ENCODE measurements at places on chromosomes 3 and 15.
A peak's percentile ranks its signal among the peaks of the same experiment; 100 is the strongest.

- no peak for DNase-seq
Measured at GRCh38 chr15:57312318-57313133, 63.8 kb upstream of the CGNL1 start.

GRCh38 chr15:54424171-54424570 is 445.9 kb downstream of the UNC13C start:
- no peak for DNase-seq

GRCh38 chr15:31225356-31225955 is 101.2 kb upstream of the KLF13 start:
- no peak for DNase-seq

- no peak for DNase-seq
Measured at GRCh38 chr3:65837604-65838003, 201.1 kb downstream of the MAGI1 start.

DNA sequence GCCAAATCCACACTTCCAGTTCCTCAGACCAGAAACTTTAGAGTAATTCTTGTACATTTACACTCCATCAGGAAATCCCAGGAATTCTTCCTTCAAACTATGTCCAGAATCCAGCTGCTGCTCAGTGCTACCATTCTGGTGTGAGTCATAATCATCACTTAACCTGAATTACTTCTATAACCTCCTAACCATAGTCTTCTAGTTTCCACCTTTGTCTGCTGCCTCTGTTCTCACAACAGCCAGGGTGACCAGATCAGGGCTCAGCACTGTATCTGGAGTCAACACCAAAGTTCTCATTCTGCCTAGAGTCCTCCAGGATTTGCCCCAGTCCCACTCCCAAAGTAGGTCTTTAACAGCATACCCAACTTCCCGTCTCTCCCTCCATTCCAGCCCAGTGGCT is 3.4 kb downstream of the CLDND1 start:
- DNase-seq, result no peak

DNA sequence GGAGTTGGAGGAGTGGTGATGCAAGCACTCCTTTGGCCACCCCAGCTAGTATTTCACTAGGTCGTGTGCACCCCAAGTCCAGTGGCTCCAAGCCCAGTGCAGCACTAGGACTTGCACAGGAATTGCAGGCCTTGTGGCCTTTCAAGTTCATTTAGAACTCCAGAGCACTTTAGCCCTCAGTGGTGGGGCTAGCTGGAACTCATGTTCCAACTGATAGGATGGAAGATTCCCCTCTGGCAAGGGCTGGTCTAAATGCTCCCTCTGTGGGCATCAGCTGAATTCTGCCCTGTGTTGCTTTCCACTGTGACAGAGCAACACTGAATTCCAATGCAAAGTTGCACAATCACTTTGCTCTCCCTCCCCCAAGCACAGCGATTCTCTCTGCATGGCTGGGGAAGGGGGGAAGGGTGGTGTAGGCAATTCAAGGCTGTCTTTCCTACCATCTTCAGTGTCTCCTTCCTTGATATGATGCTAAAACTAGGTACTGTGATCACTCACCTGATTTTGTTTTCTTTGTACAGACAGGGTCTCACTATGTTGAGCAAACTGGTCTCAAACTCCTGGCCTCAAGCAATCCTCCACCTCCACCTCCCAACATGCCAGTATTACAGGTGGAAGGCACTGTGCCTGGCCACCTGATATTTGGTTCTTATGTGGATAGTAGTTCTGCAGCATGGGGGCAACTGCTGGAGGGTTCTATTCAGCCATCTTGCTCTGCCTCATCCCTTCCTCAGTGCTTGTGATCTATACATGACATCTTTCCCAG is 10.3 kb downstream of the USF3 start:
- DNase-seq, result no peak

DNA sequence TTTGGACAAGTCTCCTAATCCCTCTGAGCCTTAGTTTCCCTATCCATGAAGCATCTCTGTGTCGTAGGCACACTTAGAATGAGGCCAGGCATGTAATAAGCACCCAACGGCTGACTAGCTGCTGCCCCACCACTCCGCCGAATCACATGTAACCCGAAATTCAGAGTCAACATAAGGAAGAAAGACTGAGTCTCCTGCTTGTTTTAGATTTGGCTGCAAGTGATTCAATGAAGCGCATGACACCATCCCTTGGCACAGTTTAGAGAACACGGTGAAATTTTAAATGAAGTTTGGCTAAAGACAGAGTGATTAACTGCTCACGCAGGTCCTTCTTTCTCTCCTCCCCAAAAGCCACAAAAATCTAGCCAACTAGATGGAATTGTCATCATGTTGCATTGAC is 279.2 kb downstream of the TLE3 start:
- no peak for DNase-seq

DNA sequence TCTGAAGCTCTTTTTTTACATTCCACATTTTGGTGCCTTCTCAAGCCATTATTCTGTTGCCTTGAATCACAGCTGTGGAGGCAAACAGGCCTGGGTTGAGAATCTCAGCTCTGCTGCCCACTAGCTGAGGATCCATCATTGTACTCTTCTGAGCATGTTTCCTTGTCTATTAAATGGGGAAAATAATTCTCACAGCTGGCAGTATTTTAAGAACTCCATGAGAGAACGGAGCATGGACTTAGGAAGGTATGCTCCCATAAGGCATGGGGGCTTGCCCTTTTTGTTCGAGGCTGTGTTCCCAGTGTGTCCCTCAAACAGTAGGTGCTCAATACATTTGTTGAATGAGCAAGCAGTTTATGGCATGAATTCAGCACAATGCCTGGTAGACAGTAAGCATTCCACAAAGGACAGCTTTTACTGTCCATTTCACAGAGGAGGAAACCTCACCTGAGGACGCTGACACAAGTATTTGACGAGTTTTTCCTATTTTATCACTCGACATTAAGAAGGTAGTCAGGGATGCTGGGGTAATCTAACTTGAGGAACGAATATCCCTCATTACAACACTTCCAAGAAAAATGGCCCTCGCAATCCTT is 2.1 kb upstream of the PTPRG start:
- no peak for DNase-seq

GRCh38 chr15:55649058-55649423 is 60.9 kb upstream of the PYGO1 start:
- no peak for DNase-seq

GRCh38 chr3:197139586-197139985 is 110.0 kb upstream of the MELTF start:
- DNase-seq, result no peak

DNA sequence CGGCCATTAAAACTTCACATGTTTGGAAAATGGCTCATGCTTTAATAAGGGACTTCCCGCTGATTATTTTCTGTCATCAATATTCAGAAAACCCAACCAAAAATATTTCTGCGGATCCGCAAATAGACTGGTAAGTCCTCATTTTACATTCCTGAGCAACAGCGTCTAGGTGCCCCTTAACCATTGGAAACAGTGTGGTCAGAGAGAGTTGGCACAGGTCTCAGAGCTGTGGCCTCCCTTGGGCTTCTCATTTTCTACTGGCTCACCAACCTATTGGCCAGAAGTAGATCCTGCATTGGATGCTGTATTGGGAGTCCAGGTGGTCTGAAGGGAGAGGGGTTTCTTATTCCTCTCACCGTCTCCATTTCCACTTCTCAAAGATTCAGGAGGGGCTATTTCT is 348.1 kb upstream of the DCBLD2 start:
- no peak for DNase-seq

- no peak for DNase-seq
Measured at GRCh38 chr3:72633534-72633933, 214.7 kb downstream of the SHQ1 start.

DNA sequence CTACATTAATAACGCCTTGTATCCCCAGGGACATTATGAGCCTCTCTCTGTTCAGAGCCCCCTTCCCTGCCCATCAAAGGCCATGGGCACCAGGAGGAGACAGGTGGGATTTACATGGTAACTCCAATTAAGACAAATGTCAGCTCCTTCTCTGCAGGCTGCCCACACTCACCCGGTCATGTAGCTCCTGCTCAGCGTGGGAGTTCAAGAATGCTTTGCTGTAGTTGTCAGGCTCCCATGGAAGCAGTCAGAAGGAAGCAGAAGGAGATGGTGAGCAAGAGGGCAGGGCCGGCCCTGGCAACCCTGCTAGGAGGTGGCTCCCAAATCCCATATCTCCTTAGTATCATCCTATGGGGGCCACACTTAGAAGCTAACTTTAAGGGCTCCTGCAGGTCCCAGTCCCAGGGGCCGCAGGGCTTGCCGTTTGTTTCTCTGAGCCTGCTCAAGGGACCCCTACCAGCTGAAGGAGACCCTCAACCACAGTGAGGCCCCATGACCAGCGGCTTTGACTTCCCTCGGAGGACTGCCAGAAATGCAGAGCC is 218.4 kb upstream of the TLE3 start:
- no peak for DNase-seq

DNA sequence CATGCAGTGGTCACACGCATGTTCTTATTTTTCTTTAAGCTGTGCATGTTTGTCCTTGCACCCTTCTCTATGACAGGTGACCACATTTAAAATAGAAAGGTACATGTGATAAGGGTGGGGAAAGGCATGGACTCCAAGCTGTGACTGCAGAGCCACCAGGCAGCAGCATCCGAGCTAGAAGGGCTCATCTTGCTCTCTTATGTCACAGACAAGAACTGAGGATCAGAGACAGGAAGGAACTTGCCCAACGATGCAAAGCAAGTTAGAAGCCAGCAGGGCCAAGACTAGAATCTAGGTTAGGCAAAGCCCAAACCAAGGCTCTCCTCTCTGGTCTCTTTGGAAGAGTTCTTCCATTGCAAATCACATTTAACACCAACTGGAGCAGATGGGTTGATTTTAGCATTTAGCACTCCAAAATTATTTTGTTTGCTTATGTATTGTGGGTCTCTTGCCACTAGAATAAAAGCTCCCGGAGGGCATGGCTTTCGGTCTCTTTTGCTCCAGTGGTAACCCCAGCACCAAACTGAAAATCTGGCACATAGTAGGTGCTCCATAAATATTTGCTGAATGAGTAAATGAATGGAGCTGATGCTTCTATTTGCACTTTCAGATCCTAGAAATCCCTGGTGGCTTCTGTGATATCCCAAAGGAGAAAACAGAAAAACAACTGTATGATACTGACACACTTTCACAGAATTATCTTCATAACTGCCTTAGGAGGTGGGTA is 84.3 kb downstream of the IQSEC1 start:
- DNase-seq, result no peak

- DNase-seq, result no peak
Measured at GRCh38 chr3:23796518-23796917, 9.2 kb upstream of the UBE2E1 start.

DNA sequence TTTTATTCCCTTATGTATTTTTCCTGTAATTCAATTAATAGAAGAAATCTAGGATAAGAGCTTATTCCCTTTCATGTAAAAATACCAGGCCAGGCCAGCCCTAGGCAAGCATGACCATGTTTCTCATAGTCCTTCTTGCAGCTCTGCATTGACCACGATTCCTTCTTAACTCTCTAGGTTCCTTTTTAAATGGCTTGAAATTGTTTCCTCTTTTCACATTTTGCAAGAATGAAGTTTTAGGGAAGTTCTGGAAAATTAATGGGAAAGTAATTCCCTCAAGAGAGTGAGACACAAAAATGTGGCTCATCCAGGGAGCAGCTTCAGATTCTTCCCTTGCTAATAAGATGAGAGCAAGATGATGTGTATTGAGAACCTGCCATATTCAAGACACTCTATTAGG is 116.5 kb upstream of the FGF7 start:
- no peak for DNase-seq

- no peak for DNase-seq
Measured at GRCh38 chr3:66803721-66804695, 194.1 kb upstream of the KBTBD8 start.

GRCh38 chr3:8837162-8837561 is 67.7 kb upstream of the OXTR start:
- no peak for DNase-seq

GRCh38 chr3:4709341-4709740 is 216.2 kb downstream of the ITPR1 start:
- DNase-seq, result no peak

DNA sequence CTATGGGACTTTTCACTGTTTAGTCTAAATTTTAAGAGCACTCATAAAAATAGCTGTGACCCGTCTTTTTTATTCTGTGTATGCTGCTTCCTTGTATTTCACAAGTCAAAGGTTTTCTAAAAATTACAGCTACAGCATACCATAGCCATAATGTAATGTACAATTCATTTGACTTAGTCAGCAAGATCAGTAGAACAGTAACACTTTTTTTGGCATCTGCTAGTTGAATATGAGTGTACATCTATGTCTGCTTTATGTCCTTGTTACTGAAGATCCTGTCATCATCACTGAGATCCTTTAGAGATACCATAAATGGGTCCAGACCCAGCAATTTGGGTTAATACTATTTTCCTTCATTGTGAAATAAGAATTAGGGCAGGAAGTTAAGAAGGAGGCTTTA is 42.2 kb downstream of the CMSS1 start:
- DNase-seq, result no peak

- DNase-seq, result no peak
Measured at GRCh38 chr15:88187195-88187594, 69.3 kb downstream of the NTRK3 start.

- no peak for DNase-seq
Measured at GRCh38 chr3:80079886-80080285, 312.1 kb upstream of the ROBO1 start.

GRCh38 chr3:31223278-31223677 is 309.4 kb upstream of the STT3B start:
- DNase-seq, result no peak

GRCh38 chr3:5051772-5052171 is 70.3 kb upstream of the ARL8B start:
- no peak for DNase-seq

DNA sequence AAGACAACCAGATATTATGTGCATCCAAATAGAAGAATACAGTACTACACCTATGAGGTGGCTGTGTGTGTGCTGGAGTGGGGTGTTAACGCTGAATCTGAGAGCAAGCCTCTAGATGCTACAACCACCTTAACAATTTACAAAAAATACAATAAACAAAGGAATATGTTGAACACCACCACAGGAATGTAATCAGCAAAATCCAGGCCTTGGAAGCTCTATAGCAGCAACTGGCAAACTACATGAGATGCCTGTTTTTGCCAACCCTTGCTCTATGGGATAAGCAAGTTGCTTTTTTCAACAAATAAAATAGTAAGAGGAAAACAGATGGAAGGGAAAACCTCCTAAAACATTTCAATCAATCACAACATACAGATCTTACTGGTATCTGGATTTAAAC is 23.9 kb downstream of the SLTM start:
- DNase-seq, result no peak

GRCh38 chr3:50473768-50474167 is 29.7 kb downstream of the CACNA2D2 start:
- no peak for DNase-seq

DNA sequence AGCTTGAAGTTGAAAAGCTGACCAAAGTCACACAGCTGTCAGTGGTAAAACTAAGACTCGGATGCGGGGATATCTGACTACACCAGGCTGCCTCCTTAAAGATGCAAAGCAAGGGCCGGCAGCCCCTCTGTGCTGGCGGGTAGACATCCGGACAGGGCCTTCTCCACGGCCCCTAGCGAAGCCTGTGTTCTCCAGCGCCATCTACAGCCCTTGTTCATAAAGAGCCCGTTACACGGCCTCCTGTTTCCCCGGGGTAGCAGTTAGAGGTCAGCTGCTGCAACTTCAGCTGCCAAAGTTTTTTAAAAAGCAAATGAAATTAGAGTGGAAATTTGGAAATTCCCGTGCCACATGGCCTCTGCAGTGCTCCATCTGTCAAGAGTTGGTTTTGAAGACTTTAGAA is 383.0 kb downstream of the TBL1XR1 start:
- peak; percentile 43 for DNase-seq

GRCh38 chr3:142226474-142226873 is 1.1 kb upstream of the GK5 start:
- no peak for DNase-seq

GRCh38 chr15:54518156-54518882 is 540.1 kb downstream of the UNC13C start:
- no peak for DNase-seq

Measured in lower lobe of right lung (tissue), 2 donors.